NCI-H187 treated with DMSO at 0.1 percent for 48 hours (cell line): ENCODE measurements at places on chromosomes 3 and 15.

DNA sequence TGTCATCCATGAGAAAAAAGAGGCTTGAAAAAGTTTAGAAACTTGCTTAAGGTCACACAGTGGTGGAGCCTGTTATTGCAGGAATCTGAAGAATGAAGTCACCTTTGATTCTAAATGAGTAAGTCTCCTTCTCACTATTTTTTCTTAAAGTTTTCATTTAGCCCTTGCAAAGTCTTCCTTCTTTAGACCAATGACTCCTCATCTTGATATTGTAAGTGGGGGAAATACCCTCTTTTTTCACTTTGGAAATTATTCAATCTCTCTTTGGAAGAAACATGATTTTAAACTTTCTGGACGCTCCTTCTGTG, 787 bp upstream of the SLMAP start:
- no peak for DNase-seq

DNA sequence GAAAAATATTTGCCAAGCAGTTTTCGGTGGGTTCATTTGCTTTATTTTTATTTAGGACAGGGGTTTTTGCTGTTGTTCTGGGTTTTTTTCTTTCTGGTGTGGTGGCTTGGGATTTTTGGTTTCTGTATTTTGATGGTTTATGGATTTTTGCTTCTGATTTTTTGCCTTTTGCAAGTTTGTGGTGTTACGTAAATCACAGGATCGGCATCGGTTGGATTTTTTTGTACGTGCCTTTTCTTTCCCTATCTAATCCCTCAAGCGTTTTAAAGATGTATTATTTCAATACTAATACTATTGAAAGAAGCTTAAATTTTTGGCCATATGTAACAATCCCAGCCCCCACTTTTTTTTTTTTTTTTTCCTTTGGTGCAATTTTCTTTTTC, 782 bp upstream of the BCL6 start:
- DNase-seq = no peak

- DNase-seq = no peak
These were observed 1.3 kb downstream of the TLE3 start for GRCh38 chr15:70096215-70097062.

DNA sequence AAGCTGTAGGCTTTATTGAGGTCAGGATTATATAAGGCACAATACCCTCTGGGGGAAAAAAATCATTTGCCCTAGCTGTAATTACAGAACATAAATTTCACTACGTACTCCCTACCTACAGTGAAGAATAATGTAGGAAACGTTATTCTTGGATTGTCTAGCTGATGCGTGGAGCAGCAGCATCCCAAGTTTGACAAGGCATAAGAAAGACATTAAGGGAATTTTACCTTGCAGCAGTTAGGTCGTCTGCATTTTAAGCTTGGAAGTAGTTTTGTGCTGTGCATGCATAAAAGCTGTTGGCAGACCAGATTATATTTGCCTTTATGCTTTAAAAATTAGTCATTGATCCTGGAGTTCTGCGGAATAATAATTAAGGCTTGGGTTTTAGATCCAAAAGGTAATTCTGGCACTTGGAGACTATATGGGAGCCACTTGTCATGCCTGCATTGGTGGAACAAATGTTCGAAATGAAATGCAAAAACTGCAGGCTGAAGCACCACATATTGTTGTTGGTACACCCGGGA, 2.2 kb downstream of the EIF4A2 start:
- DNase-seq = no peak

- DNase-seq = no peak
These were observed 13.7 kb downstream of the PDHB start for GRCh38 chr3:58419780-58420507.

DNA sequence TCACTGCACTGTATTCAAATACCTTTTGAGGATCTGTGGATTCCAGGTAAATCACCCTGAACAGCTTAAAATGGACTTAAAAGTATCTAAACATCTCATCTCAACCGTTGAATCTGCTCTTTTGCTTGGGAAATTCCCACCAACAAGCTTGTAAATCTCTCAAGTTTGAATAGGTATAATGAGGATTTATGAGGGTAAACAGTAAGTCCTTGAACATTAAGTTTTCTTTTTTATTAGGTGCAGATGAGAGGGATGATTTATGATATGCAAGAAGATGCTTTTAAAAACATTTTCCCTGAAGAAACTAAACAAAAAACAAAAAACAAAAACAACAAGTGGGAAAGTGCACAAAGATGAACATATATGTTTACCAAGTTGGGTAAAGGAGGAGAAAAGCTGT, 290.6 kb downstream of the ROBO1 start:
- peak; percentile 15 for DNase-seq

- DNase-seq = no peak
These were observed 5.0 kb upstream of the CCR9 start for GRCh38 chr3:45881078-45882022.

GRCh38 chr15:38093931-38094330, 158.7 kb upstream of the SPRED1 start:
- no peak for DNase-seq

- no peak for DNase-seq
These were observed 32.2 kb upstream of the KLHL25 start for GRCh38 chr15:85826756-85827515.

- DNase-seq = no peak
These were observed 6.8 kb upstream of the TBC1D5 start for GRCh38 chr3:17749281-17749680.

GRCh38 chr3:179146911-179147513, 1.1 kb upstream of the PIK3CA start:
- peak; percentile 77 for DNase-seq

GRCh38 chr3:29319798-29320197, 38.9 kb downstream of the RBMS3 start:
- DNase-seq = no peak

DNA sequence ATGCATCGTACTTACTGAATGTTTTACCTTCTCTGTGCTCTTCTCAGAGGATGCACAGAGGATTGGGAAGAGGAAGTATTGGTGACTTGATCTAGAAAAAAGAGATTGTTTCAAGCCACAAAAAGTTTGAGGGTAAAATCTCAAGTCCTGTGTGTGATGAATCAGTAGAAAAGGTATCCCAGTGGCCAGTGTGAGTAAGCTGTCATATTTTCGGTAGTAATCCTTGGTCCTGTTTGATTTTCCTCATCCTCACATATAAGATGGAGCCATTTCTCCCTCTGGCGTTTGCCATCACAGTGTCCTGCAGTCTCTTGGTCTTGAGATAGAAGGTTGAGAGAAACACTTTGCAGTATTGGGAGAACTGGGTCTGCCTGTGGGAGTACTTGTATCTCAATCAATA, 166.8 kb downstream of the LPP start:
- no peak for DNase-seq

DNA sequence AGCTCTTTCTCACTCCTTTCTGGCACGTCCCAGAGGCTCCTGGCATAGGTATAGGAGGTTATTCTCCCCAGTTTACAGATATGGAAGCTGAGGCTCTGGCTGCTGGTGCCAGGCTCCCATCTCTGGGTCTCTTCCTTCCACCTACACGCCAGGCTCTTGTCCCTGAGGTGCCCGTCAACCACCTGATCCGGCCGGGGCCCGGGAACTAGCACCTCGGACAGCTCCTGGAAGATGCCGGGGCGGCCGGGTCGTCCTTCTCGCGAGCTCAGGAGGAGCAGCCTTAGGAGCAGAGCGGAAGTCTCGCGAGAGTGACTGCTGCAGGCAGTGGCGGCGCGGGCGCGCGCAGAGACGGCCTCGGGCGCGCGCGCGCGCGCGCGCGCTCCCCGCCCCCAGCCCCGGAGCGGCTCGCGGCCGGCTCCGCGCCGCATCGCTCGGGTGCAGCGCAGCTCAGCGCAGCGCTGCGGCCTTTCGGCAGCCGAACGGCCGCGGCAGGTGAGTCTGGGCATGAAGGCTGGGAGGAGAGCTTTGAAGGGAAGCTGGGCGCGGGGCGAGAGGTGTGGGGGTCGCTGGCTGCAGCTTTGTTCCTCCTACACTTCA, at the start of gene SCAMP5:
SCAMP5 (plus strand) TSS at position 382 of the 597 bp plus-strand sequence. CDS start 16,277 bp downstream, outside the sequence.
- DNase-seq = peak; percentile 84

DNA sequence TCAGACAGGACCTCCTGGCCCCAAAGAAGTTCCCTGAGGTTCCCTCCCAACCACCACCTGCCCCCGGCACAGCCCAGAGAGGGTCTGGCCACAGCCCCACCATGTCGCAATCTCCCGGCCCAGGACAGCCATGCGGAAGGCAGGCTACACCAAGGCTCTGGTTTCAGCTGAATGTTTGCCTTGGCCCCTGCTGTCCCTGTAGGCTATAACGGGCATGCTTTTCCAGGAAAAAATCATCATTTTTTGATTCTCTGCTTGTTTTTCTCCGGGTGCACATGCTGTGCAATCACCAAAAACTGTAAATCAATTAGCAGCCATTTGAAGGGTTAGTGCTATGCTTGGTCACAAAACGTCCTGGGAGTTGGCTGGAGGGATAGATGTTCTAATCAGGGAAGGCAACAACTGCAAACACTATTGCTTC, 142.7 kb upstream of the IGF1R start:
- no peak for DNase-seq

DNA sequence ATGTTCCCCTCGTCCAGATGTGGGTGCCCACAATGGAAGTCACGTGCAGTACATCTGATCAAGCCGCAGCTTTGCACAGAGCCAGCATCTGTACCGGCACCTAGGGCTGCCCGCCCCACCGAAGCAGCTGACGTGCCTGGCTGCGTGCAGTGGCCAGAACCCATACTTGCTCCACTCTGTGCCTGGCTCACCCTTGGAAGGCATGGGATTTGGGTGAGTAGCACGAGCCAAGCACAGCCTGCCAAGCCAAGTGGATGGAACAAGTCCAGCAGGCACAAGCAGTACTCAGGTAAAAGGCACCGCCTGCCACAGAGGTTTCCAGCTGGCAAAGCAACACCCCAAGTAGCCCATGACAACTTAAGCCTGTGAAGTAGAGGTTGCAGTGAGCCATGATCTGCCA, 261.3 kb downstream of the TBC1D5 start:
- no peak for DNase-seq

- DNase-seq = no peak
These were observed 5.1 kb downstream of the MAGEL2 start for GRCh38 chr15:23642413-23643044.

- no peak for DNase-seq
These were observed 276.6 kb upstream of the ZPLD1 start for GRCh38 chr3:102158080-102158740.

DNA sequence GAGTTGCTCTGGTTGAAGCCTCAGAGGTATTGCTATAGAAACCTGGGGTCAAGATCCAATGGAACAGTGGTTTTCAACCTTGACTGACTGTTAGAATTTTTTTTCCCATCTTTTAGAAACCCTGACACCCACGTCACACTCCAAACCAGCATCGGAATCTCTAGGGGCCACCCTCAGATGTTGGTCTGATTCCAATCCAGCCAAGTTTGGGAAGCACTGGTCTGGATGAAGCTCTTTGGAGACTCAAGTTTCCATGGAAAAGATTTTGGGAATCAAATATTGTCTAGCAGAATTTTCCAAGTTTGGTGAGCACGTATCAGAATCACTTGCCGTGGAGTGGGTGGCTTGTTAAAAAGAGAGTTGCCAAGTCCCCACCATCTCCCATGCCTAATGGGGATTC, 103.8 kb downstream of the THSD4 start:
- DNase-seq = no peak
